Activated CD8-positive, alpha-beta T cell treated with anti-CD3 and anti-CD28 coated beads for 36 hours (primary cell): ENCODE measurements at places on chromosomes 6 and 20. TPM values are rescaled to one million over a fixed set of nuclear protein-coding genes. Genes with fewer than 3 reads are reported as not detected.

DNA sequence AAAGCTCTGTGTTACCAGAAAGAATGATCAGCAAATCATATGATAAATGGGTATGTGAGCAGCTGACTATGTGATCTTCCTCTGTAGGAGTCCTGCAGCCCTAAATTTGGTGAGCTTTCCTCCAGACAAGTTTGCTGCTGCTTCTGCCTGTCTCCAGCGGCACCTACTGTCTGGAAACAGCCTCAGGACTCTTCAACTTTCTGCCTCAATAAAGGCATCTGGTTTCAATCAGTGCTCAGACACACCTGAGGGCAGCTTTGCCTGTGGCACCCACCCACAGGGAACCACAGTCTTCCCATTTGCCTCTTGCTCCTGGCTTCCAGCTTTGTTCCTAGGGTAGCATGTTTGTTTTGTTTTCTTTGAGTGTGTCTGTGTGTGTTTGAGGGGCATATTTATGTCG, 727.9 kb upstream of the MAN1A1 start:
- DNase-seq = peak; percentile 7

DNA sequence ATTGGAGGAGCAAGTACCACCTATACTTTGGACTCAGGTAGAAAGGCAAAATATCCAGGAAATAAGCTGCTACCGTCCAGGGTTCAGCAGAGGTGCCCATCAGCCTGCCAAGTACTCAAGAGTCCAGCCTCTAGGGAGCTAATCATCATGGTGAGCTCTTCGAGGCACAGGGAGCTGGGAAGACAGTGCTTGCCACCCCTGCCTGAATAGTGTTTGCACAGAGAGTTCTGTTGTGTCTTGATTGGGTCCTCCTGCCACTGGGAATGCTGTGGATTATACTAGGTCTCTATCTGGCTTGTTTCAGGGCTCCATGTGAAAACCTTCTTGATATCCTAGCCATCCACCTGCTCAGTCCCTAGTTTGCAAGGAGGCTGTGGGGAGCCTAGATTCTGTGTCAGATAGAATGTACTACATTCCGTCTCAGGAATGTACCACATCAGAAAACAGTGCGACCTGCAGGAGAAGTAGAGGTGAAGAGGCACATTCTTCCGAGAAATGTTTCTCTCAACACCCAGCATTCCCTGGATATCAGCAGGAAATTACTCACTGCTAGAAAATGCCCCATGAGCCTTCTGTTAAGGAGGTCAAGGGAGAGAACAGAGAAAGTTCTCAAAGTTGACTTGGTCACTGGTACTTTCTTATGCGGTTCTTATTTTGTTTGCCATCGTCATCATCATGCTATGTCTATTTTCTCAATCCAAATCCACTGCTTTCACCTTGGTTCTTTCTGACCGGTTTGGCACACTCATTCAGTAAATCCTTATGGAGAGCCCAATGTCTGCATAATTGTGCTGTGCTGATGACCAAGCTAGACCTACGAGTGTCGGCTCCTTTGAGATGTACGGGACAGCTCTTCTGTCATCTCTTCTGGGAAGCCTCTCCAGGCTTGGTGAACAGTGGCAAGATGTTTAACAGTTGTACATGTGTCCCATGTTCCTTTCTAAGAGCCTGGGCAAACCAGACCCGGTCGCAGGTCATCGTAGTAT, 30.7 kb downstream of the PTPN1 start:
- no peak for DNase-seq

DNA sequence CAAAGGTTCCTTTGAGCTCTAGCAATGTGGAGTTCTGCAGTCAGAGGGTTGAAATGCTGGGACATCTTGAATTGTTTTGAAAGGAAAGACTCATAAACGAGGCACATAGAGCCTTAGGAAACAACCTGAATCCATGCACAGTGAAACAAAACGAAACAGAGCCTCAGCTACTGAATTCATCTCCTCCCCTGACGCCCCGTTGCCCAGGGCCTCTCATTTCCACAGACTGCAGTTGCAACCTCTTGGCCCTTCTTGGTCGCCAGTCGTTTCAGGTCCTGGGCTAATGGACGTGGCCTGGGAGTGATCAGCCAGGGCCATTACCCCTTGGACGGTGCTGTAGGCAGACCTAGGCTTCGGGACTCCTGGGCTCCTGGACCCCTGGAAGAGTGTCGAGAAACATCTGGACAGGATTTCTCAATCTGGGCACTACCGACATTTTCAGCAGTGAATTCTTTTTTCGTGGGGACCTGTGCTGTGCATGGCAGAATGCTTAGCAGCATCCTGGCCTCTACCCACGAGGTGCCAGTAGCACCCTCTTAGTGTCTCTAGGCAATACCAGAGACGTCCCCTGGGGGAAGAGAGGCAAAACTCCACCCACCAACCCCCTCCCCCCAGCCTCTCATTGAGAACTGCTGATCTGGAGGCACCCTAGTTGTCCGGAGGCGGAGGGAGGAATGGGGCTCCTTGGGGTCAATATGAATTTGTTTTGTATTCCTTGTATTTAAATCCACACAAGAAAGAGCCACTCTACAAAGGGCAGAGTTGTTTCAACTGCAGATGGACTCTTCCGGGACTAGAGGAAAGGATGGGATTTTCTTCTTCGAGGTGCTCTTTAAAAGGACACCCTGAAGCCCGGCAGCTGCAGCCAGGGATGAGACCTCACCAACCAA, 50.2 kb downstream of the TMEM242 start:
- DNase-seq = peak; percentile 60

BNIP5 gene
- not detected for total RNA-seq

DNA sequence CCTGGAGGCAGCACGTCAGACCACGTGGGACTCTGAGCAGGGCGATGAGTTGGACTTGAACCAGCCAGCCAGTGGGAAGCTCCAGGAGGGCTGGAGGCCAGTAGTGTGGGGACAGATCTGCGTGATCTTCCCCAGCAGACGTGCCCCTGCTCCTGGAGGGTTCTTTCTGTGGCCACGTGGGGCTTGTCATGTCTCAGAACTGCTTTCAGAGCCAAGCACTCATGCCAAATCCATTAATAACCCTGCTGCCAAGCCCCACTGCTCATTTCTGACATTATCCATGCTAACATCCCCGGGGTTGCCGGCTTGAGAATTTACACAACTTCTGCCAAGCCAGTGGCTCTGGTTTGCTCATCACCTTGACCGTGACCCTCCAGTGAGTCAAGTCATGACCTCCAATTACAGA, 38.3 kb downstream of the SIRPA start:
- no peak for DNase-seq

- no peak for DNase-seq
Measured at GRCh38 chr6:35471836-35472345, 3.7 kb downstream of the RPL10A start.

GGTLC1 gene
- not detected for total RNA-seq

OPN5 gene
- not detected for total RNA-seq

CST9 gene
- not detected for total RNA-seq

LTB gene
- total RNA-seq = 375 TPM

- DNase-seq = no peak
Measured at GRCh38 chr6:12884983-12885382, 168.4 kb downstream of the PHACTR1 start.

- no peak for DNase-seq
Measured at GRCh38 chr6:79864001-79864400, 83.4 kb downstream of the ELOVL4 start.

GRCh38 chr20:57509665-57510237, 15.2 kb downstream of the CTCFL start:
- peak; percentile 26 for DNase-seq

NKAIN2 gene
- not detected for total RNA-seq

GRCh38 chr6:141658696-141659095, 474.0 kb upstream of the GJE1 start:
- no peak for DNase-seq

GTSF1L gene
- not detected for total RNA-seq

- no peak for DNase-seq
Measured at GRCh38 chr6:107662333-107662732, 161.8 kb downstream of the SCML4 start.

DNA sequence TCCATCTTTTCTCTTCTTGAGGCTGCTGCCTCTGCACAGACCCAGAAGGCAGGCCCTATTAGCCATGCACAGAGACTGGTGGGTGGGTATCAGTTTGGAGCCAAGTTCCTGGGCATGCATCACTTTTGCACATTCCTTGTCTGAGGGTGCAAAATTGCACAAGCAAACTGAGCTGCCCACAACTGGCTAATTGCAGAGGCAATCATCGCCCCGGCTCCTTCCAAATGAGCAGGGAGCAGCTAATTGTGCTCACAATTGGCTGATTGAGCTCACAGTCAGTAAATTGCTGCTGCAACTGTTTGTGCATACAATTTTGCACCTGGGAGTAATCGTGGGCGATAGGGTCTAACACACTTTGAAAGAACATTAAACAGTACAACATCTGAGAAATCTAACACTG, 511.4 kb downstream of the DHX35 start:
- no peak for DNase-seq

GRCh38 chr20:17895641-17896171, 72.9 kb downstream of the SNX5 start:
- DNase-seq = peak; percentile 93

DCDC2 gene
- not detected for total RNA-seq

- DNase-seq = no peak
Measured at GRCh38 chr6:117530467-117531242, 48.2 kb downstream of the DCBLD1 start.

TBX18 gene
- total RNA-seq = not detected

GRCh38 chr20:53606364-53606985, 12.8 kb upstream of the ZNF217 start:
- DNase-seq = no peak

- DNase-seq = peak; percentile 44
Measured at GRCh38 chr20:44967207-44967807, 995 bp downstream of the STK4 start.
